ENCODE measurements at places on chromosomes 11 and 22.

DNA sequence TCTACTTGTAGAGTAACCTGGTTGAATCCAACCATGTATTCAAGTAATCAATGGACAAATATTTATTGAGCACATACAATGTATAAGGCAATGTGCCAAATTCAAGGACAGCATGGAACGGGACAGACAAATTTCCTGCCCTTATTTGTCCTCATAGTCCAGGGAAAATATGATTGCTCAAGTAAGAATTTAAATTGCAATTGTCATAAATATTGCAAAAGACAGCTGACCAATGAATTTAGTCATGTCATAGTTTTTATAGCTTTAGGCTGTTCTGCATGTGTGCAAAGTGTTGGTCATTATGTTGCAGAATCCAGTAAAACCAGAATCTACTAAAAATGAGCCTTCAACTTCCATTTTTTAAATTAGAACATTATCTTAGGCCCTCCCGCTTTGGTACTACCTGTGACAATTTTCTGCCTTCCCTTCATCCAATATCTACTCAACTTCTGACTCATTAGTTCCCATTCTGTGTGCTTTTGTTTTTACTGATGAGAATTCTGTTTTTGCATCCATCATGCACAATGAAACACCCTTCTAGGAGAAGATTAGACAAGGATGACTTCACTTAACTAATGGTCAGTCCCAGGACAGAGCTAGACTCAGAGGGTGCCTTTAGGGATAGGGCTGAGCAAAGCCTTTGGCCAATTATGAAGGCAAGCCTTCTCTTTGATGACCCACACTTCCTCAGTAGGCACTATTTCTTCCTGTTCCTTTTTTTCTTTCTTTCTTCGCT, 45.8 kb upstream of the FIBIN start:
- no peak for DNase-seq

GRCh38 chr11:66894141-66894540, 37.3 kb downstream of the LRFN4 start:
- DNase-seq: no peak

- no peak for DNase-seq
These were observed 37.4 kb downstream of the CEP57 start for GRCh38 chr11:95827696-95828095.

GRCh38 chr22:37627545-37627944, 11.9 kb upstream of the SH3BP1 start:
- no peak for DNase-seq

- no peak for DNase-seq
These were observed 1482.0 kb downstream of the BRD1 start for GRCh38 chr22:48345631-48346030.

DNA sequence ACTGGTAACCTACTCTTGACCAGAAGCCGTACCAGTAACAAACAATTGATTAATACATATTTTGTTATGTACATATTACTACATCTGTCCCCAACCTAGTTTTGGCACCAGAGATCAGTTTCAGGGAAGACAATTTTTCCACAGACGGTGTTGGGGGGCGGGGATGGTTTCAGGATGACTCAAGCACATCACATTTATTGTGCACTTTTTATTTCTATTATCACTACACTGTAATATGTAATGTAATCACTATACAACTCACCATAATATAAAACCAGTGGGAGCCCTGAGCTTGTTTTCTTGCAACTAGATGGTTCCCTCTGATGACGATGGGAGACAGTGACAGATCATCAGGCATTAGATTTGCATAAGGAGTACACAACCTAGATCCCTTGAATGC, 15.5 kb downstream of the DGCR8 start:
- no peak for DNase-seq

- DNase-seq: no peak
These were observed 47.5 kb upstream of the TCF20 start for GRCh38 chr22:42317691-42318547.

DNA sequence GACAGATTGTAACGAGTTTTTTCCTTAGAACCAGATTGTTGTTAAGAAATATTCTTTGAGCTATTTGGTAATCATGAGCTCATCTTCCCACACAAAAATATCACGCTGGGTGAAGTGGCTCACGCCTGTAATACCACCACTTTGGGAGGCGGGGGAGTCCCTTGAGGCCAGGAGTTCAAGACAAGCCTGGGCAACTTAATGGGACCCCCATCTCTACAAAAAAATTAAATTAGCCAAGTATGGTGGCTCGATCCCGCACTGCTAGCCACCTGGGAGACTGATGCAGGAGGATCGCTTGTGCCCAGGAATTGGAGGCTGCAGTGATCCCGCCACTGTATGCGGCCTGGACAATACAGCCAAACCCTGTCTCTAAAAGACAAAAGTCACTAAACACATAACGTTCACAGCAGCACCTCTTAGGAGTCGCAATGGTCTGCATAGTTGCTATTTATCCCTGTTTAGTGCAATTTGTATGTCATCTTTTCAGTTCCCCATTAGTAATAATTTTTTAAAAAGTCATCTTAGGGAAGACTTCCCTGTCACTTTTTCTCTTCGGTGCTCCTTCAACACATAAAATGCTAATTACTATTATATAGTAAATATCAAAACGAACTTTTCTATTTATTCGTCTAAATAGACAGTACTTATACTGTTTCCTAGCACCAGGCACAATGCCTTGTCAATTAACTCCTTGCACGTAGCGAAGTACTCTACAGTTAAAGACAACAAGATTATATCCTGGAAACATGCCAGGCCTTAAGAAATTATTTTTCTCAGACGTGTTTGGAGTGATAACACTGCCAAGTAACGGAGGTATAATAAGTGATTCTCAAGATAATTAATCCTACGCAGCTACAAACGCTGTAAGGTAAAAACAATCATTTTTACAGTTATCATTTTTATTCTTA, 1.1 kb downstream of the ST13 start:
- DNase-seq: no peak

DNA sequence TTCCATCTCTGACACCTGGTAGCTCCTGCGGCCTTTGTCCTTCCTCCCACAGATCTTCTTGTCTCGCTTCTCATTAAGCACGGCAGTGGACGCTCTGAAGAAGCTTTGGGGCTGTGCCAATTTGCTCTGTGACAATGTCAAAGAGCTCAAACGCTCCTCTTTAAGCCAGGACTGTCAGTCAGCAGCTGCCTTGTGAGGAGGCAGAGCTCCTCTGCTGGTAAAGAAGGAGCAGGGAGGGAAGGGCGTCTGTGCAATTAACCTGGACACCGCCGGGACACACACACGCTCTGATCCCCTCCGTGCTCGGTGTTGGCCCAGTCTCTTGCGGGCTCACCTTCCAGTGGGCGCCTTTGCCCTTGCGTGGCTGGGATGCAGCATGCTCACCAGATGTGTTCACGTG, 373.9 kb downstream of the BRD1 start:
- DNase-seq: no peak

DNA sequence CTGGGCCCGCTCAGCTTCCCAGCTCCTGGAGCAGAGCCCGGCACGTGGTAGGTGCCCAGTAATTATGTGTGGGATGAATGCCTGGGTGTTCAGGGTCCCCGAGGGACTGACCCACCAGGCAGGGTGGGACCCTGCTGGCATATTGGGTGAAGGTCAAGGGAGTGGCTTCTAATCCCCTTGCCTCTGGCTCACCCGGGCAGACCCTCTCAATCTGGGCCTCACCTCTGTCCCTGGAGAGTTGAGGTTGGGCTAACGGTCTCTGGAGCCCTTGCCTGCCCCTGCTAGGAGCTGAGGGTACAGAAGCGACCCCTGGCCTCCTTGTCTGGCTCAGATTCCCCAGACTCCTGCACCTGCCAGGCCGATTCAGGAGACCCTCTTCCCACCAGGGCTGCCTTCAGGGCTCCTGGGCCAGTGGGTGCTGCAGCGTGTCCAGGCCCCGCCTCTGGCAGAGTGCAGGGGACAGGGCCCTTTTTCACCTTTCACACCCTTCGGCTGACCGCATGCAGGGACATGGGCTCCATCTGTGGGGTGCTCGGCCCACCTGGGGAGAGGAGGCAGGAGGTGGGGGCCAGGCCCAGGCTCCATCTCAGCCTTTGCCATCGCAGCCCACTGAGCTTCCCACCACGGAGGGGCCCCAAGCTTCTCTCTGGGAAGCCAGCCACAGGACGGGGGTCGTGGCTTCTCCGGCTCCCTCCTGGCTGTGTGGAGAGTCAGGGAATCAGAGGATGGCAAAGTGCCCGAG, 3.8 kb upstream of the CTSD start:
- DNase-seq: no peak

Measured in neuronal stem cell (in vitro differentiated cells).